Fibroblast of the conjunctiva (primary cell): ENCODE measurements at places on chromosomes 1 and 21.

- DNase-seq: no peak
Measured at GRCh38 chr1:183218971-183219615, 33.0 kb downstream of the LAMC2 start.

DNA sequence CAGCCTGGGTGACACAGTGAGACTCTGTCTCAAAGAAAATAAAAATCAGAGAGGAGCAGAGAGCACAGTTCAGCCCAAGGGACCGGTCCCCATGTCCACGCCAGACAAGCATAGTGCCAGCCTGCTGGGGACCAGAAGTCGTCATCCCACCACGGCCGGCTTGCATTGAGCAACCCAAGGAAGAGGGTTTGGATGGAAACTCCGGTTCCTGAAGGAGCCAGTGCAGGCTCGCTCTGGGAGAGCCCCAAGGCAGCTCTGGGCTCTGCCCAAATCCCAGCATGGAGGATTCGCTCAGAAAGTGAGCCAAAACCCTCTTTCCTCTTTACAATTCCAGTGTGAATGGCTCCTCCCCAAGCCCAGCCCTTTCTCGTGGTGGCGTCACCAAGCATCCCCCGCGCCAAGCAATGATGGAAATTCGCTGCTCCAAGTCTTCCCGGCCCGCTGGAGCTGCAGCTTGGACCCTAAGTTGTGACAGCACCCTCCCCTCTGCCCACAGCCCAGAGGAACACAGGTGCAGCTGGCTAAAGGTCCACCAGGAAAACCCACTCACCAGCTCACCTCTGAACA, 64.1 kb upstream of the SLC25A33 start:
- DNase-seq: no peak

GRCh38 chr1:167460836-167461235, 57.5 kb downstream of the CD247 start:
- no peak for DNase-seq

GRCh38 chr1:191882870-191883269, 275.4 kb upstream of the RGS18 start:
- no peak for DNase-seq

DNA sequence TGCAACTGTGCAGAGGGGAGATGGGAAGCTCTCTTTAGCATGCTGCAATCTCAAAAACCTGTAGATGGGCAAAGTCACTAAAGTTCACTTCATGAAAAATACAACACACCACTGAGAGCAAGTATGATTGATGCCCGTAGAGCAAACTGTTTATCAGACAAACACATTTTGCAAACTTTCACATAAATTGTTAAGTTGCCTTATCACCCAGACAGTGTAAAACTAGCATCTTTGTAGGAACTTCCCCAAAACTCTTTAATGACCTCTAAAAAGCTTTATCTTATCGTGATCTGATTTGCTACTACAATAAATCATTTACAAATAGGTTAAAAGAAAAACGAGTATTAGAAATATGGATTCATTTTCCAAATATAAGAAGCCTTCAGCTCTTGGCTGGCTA, 391.0 kb downstream of the LMO4 start:
- no peak for DNase-seq

DNA sequence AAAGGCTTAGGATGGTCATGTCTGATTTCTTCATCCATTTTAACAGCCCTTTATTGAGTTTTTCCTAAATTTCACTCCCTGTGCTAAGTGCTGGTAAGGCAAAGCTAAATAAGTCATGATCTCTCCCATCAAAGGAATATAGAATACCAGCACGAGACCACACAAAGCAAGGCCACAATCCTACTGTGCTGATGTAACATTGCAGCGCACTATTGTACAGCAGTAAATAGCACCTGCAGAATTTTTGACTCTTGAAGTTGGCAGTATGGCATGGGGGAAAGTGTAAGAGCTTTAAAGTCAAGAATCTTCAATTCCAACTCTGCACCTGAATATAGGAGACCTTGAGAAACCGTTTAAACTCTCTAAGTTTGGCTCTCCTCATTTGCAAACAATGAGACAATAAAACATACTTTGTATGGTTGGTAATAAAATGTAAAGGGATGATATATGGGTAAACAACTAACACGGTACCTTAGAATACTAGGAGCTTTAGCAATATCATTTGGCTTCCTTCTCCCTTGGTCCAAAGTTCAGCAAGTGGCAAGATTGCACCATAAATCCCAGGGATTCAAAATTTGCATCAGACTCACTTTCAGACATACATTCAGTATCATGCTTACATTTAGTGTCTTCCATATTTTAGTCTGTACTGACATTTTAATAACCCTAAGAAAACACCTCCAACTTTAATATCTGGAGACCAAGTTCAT, 132.9 kb upstream of the PRDX6 start:
- DNase-seq: no peak

GRCh38 chr21:45412909-45413611, 8.1 kb downstream of the COL18A1 start:
- DNase-seq: no peak

DNA sequence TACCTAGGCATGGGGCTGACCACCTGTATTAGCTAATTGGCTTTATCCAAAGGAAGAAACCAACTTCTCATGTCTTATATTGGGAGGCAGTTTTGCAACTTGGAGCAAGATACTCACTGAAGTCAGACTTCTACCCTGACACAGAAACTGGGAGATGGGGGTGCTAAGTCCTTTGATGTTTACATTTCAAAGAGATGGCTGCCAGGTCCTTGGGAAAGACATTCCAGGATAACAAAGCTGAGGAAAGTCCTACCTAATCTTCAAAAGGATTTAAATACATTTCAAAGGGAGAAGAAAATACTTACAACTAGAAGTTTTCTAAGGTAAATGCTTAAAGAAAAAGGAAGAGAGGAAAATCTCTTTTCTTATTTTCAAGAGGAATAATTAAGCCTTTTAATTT, 62.1 kb downstream of the FH start:
- no peak for DNase-seq
